ENCODE measurements at places on chromosomes 2 and 18. TPM values are rescaled to one million over a fixed set of nuclear protein-coding genes. Genes with fewer than 3 reads are reported as not detected.

GRCh38 chr2:43427032-43427424 is 168.8 kb downstream of the THADA start:
- H3K4me3 ChIP-seq, result peak overlapping the region; percentile 14
- peaks cover 48% of the 10 kb centered on the region for H3K36me3 ChIP-seq
- no peaks in the 10 kb centered on the region for H3K27me3 ChIP-seq
- H3K27ac ChIP-seq, result peak overlapping the region; percentile 79
- peaks cover 44% of the 10 kb centered on the region for H3K4me1 ChIP-seq

DNA sequence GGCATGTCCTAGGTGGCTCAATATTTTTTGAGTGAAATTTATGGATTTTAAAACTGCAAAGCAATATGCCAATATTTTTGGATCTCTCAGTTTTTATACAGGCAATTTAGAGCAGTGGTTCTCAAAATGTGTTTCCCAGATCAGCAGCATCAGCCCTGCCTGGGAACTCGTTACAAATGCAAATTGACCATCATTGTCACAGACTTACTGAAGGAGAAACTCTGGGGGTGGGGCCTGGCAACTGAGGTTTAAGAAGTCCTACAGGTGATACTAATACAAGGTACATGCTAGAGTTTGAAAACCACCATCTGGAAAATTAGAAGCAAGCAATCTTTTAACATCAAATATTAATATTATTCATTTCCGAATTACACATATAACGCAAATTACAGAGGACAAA is 215.6 kb upstream of the PID1 start:
- no peaks in the 10 kb centered on the region for H3K4me1 ChIP-seq
- no peak overlapping the region for H3K4me3 ChIP-seq
- DNase-seq, result no peak
- H3K27ac ChIP-seq, result no peak overlapping the region
- H3K27me3 ChIP-seq, result no peaks in the 10 kb centered on the region
- no peaks in the 10 kb centered on the region for H3K36me3 ChIP-seq

- H3K4me1 ChIP-seq, result no peaks in the 10 kb centered on the region
- H3K36me3 ChIP-seq, result no peaks in the 10 kb centered on the region
- DNase-seq, result no peak
- no peak overlapping the region for H3K27ac ChIP-seq
- H3K27me3 ChIP-seq, result peaks cover 4% of the 10 kb centered on the region
Observed at GRCh38 chr2:29281086-29281915, 166.1 kb downstream of the CLIP4 start.

GRCh38 chr18:3584897-3585460 is 135.0 kb downstream of the TGIF1 start:
- peaks cover 41% of the 10 kb centered on the region for H3K4me1 ChIP-seq
- H3K27me3 ChIP-seq, result no peaks in the 10 kb centered on the region
- no peaks in the 10 kb centered on the region for H3K36me3 ChIP-seq
- H3K4me3 ChIP-seq, result no peak overlapping the region

The HMSD gene
- 0.94 TPM for total RNA-seq

DNA sequence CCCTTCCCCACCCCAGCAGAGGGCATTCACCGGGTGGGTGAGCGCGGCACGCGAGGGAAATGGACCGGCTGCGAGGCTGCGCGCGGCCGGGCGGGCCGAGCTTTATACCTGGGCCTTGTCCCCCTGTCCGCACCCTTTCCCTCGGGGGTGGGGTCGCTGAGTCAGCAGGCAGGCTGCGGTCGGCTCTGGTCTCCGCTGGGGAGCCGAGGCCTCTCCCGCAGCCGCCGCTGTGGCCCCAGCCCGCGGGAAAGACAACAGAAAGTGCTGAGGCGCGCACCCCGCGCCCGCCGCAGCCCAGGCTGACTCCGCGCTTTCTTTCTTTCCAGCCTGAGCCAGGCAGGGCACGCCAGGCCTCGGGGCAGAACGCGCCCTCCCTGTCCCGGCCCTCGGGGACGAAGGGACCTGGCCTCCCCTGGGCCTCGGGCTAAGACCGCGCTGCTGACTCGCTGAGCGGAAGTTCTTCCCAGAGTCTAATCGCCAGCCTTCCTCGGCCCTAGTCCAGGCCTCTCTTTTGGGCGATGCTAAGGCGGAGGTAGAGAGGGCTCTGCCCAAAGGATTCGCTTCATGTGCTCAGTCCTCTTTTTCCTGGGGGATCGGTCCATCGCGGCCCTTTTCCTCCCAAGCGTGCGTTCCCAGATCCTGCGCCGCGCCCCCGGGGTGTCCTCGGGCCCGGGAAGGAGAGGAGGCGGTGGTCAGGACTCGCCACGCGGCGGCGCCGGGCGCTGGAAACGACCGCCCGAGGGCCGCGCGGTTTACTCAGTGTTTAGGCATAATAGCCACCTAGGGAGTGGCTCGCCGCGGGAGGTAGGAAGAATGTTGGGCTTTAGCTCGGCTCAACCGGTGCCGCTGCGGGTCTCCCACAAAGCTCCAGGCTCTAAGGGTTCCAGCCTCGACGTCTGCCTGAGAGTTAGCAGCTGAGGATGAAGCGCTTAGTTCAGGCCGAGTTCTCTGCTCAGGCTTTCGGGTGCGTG is at the start of gene CRYBA2:
Gene CRYBA2, minus strand, starts transcription at position 78 of the 971 bp plus-strand sequence. CDS start 246 bp downstream, outside the sequence.
- peaks cover 2% of the 10 kb centered on the region for H3K4me1 ChIP-seq
- DNase-seq, result no peak
- no peak within 1 kb of the TSS for H3K4me3 ChIP-seq
- no peaks in the 10 kb centered on the region for H3K36me3 ChIP-seq
- no peak within 1 kb of the TSS for H3K27ac ChIP-seq

DNA sequence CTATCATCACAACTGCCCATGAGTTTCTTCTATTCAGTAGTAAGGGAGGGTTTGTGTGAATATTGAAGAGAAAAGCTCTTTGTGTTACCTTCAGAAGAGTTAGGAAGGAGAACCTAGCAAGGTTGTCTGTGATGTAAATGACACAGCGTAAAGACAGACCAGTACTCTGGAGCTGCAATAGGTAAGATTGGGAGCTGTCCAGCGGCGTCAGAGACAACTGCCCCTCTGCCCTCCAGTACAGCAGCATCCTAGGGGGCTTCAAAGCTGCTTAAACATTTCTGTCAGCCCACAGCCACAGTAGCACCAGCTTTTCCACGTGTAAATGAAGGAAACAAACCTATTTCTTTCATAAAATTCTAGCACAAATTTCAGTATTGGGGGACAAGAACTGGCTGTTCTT is 34.5 kb downstream of the NYAP2 start:
- DNase-seq, result no peak
- H3K27ac ChIP-seq, result no peak overlapping the region
- H3K4me3 ChIP-seq, result no peak overlapping the region

DNA sequence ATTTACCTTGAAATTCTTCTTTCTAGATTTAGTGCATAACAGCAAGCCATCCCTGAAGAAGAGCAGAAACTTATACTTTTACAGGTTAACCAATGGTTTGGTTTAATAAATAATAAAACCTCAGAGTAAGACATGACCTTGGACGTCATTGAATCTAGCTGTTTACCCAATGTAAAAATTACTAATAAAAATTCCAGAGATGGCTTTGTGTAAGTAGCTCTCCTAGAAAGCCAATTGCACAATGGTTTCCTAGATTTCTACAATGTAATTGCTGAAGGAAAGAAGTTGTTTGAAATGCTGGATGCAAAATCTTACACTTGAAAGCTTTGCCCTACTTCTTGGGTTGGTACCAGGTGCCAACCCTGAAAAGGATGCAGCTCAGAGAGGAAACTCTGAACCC is 1.5 kb downstream of the XDH start:
- H3K27me3 ChIP-seq, result peaks cover 20% of the 10 kb centered on the region
- H3K4me3 ChIP-seq, result no peak overlapping the region
- no peaks in the 10 kb centered on the region for H3K36me3 ChIP-seq
- peaks cover 9% of the 10 kb centered on the region for H3K4me1 ChIP-seq
- no peak overlapping the region for H3K27ac ChIP-seq

DNA sequence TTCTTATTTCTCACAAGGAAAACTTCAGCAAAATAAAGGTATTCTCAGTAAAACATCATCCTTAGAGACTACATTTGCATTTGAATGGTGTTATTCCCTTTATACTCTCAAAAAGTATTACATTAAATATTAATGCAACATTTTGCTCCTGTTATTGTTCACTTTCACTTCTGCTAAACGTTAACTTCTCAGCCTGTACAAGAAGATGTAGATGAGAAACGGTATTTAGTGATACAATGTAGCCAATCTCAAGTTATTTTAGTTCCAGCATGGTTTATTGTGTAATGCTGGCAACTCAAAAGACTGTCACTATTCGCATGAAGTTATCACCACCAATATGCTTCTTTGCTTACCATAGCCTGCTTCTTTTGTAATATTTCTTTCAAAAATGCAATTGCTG is 514.1 kb downstream of the CPS1 start:
- no peak overlapping the region for H3K4me3 ChIP-seq
- no peaks in the 10 kb centered on the region for H3K36me3 ChIP-seq
- H3K4me1 ChIP-seq, result no peaks in the 10 kb centered on the region
